ENCODE measurements at places on chromosomes 12 and 14. TPM values are rescaled to one million over a fixed set of nuclear protein-coding genes. Genes with fewer than 3 reads are reported as not detected.
A peak's percentile ranks its signal among the peaks of the same experiment; 100 is the strongest.

GRCh38 chr12:105993766-105994555 lies 144.8 kb downstream of the NUAK1 start:
- DNase-seq = peak; percentile 11

DNA sequence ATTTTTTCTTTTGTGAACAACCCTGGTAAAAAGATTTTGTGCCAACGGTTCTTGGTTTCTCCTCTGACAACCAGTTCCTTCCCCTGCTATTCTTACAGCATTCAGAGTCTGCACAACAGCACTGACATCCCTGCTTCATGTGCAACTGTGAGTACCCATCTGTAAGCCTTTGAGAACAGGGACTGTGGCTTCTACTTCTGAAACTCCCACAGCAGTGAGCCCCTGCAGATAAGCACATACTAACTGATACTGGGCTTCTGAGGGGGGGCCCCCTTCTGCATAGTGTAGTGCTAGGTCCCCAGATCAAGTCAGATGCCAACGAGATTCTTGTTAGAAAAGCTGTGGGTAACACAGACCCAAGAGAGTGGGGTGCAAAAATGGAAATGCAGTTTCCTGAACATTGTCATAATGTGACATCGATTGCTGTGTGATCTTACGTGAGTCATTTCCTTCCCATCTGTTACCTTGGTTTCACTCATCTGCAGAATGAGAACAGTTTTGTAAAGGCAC lies 11.1 kb upstream of the NINJ2 start:
- DNase-seq = no peak

DNA sequence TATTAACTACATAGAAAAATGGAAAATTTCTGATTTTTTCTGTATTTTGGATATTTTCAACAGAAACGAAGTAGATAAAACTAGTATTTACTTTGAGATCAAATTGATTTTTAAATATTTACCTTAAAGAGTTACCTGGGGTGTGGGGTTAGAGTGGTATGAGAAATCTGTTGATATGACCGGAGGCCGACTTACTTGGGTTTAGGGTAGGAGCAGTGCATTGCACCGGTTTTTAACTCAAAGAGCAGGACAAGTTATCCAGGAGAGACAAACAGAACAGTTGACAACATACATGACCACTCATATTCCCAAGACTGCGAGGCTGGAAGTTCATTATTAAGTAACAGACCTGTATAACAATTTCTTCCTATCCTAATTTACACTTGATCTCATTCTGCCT lies 31.4 kb downstream of the TPH2 start:
- no peak for DNase-seq

GRCh38 chr12:115485503-115485902 lies 792.0 kb downstream of the MED13L start:
- DNase-seq = no peak

DNA sequence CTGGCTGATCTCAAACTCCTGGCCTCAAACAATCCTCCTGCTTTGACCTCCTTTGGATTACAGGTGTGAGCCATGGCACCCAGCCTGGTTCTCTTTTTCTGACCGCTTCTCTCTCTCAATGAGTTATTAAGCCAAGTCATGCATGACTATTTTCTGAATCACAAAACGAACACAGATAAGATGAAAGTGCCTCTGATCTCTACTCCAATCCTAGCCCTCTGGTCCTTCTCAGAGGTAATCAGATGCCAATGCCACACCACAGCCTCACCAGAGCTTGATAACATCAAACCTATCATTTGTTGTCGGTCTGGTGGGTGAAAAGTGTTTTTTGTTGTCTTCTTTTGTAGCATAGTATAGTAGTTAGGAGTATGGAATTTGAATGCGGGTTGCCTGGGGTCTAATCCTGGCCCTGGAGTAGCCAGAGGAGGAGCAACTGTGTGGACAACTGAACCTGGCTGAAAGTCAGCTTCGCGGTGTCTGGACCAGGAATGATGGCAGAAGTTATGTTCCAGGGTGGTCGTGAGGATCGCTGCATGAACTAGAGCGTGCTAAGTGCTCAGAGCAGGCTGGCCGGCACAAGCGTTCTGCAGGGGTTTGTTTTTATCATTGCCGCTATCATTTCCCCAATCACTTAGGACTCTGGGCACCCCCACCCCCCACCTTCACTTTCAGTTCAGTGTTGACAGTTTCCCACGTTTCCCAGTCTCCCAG lies 77.9 kb downstream of the SPRING1 start:
- no peak for DNase-seq

- DNase-seq = no peak
Observed at GRCh38 chr12:71071536-71072097, 86.2 kb downstream of the TSPAN8 start.

The DPY19L2 gene
- total RNA-seq = 1.7 TPM

The TAS2R9 gene
- not detected for total RNA-seq

The EFS gene
- 23.1 TPM for total RNA-seq

The BEST3 gene
- total RNA-seq = not detected

The AKAP3 gene
- total RNA-seq = 1.5 TPM

The DAO gene
- total RNA-seq = not detected

The KLHL33 gene
- total RNA-seq = not detected

Data from H7 (cell line).